ENCODE measurements at places on chromosomes 6 and 20.
A peak's percentile ranks its signal among the peaks of the same experiment; 100 is the strongest.

GRCh38 chr6:20211037-20211940 is 980 bp downstream of the MBOAT1 start:
- H3K27ac ChIP-seq = peak overlapping the region; percentile 20
- peak overlapping the region; percentile 94 for H3K4me3 ChIP-seq
- no peaks in the 10 kb centered on the region for H3K36me3 ChIP-seq
- peaks cover 9% of the 10 kb centered on the region for H3K4me1 ChIP-seq
- H3K27me3 ChIP-seq = no peaks in the 10 kb centered on the region

GRCh38 chr6:117446861-117447260 is 21.1 kb upstream of the ROS1 start:
- no peak overlapping the region for H3K27ac ChIP-seq
- DNase-seq = no peak
- H3K4me3 ChIP-seq = no peak overlapping the region
- no peaks in the 10 kb centered on the region for H3K4me1 ChIP-seq

GRCh38 chr6:26613201-26613600 is 16.4 kb downstream of the ABT1 start:
- H3K27me3 ChIP-seq = no peaks in the 10 kb centered on the region
- DNase-seq = no peak
- no peak overlapping the region for H3K27ac ChIP-seq

DNA sequence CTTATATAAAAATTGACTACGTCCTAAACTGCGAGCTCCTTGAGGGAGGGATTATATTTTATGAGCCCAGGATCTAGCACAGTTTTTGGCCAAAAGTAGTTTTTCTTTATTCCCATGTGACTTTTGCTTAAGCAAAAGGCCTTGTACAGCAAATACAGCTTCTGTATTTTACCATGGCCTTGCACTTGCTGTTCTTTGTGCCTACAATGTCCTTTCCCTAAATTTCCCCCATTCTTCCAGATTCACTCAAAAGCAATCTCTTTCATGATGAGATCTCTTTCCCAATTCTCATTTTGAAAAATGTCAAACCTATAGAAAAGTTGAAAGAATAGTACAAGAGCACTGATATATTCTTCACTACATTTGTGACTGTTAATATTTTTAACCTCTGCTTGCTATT is 4.8 kb upstream of the IGF2R start:
- H3K4me1 ChIP-seq = peaks cover 3% of the 10 kb centered on the region
- H3K4me3 ChIP-seq = no peak overlapping the region
- DNase-seq = no peak
- H3K27ac ChIP-seq = no peak overlapping the region

DNA sequence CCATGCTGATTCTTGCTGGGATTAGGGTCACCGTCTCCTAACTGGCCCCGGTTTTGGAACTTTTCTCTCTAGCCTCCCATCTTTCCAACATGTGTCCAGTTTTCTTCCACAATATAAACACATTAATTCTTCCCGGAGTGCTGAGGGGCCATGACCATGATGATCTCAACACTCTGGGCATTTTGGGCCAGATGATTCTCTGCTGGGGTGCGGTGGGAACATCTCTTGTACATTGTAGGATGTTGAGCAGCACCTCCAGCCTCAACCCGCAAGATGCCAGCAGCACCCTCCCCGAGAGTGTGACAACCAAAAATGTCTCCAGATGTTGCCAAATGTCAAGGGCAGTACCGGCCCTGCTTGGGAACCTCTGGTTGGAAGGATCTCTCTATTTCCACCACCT is 164.8 kb downstream of the TFAP2C start:
- no peak for DNase-seq
- H3K4me1 ChIP-seq = no peaks in the 10 kb centered on the region
- H3K4me3 ChIP-seq = no peak overlapping the region
- H3K27me3 ChIP-seq = no peaks in the 10 kb centered on the region
- no peak overlapping the region for H3K27ac ChIP-seq

- no peak overlapping the region for H3K27ac ChIP-seq
- no peaks in the 10 kb centered on the region for H3K27me3 ChIP-seq
- no peaks in the 10 kb centered on the region for H3K36me3 ChIP-seq
- no peaks in the 10 kb centered on the region for H3K4me1 ChIP-seq
- DNase-seq = no peak
These were observed 12.6 kb downstream of the HCK start for GRCh38 chr20:32064667-32065066.

DNA sequence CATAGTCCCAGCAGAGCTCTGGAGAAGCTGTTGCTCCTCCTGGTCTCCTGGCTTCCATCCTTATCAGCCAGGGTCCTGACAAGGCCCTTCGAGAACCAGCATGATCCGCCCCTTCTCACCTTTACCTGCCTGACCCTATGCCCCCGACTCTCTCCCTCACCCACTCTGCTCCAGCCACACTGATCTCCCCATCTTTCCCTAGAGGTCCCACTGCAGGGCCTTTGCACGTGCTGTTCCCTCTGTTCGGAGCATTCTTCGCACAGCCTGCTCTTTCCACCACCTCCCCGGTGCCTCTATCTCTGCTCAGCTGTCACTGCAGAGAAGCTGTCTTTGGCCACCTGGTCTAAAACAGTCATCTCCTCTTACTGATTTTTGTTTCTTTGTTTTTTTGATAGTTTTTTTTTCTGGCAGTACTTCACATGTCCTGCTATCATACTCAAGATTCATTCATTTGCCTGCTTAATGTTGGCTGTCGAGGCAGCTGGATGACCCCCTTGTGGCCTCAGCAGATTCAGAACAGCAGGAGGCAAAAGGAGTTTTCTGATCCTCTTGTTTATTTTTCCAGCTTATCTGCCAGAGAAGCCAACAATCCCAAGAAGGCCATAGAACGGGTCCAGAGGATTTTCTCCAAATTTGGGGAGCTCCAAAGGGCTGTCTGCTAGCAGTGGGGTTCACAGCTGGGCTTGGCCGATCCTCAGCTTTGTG is 1.6 kb upstream of the PTGIS start:
- no peak overlapping the region for H3K4me3 ChIP-seq
- DNase-seq = peak; percentile 60

- H3K36me3 ChIP-seq = no peaks in the 10 kb centered on the region
- no peak overlapping the region for H3K4me3 ChIP-seq
- no peak overlapping the region for H3K27ac ChIP-seq
- DNase-seq = no peak
- H3K27me3 ChIP-seq = no peaks in the 10 kb centered on the region
- H3K4me1 ChIP-seq = peaks cover 4% of the 10 kb centered on the region
These were observed 232.5 kb upstream of the ZNF217 start for GRCh38 chr20:53826090-53826489.

DNA sequence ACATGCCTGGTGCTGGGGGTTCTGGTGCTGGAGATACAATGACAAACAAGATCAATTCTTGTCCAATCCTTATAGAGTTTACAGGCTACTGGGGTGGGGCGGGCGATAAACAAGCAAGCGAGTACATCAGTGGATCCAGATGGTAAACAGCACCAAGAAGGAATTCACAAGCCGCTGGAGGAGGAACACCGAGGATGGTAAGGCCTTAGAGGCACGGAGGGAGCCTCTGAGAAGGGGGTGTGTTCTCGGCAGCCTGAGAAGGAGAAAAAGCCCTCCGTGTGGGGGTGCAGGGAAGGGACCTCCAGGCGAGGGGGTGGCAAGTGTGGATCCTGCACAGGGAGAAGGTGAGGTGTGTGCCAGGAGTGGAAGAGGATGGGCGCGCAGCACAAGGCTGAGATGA is 276.5 kb upstream of the FOXQ1 start:
- DNase-seq = no peak
- H3K4me1 ChIP-seq = no peaks in the 10 kb centered on the region
- no peaks in the 10 kb centered on the region for H3K27me3 ChIP-seq
- no peaks in the 10 kb centered on the region for H3K36me3 ChIP-seq

- no peak overlapping the region for H3K4me3 ChIP-seq
- H3K27me3 ChIP-seq = no peaks in the 10 kb centered on the region
- DNase-seq = no peak
- no peaks in the 10 kb centered on the region for H3K36me3 ChIP-seq
- H3K27ac ChIP-seq = no peak overlapping the region
These were observed 39.0 kb upstream of the SLC22A1 start for GRCh38 chr6:160082627-160083026.

DNA sequence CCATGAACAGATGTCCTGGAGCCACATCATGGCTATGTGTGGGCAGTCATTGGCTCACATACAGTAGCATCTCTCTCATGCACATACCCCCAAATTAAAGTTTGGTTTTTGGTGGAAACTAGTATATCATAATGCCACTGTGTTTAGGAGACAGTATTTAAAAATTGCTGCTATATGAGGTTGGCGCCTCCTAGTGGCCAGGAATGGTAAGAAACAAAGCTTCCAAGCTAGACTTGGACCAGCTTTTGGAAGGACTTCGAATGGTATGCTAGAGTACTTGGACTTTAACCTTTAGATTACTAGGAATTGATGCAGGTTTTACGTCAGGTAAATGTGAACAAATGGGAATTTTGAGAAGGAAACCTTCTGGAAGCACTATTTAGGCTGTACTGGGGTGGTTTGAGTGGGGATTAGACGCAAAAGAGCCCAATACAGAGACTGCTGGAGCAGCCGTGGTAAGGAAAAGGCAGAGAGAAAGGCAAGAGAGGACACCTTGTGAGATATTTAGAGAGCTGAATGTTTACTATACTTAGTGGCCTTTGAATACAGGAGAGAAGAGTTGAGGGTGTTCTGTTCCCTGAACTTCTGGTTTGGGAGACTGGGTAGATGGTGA is 23.8 kb downstream of the PRSS35 start:
- H3K4me3 ChIP-seq = no peak overlapping the region
- no peak overlapping the region for H3K27ac ChIP-seq
- no peaks in the 10 kb centered on the region for H3K4me1 ChIP-seq
- no peaks in the 10 kb centered on the region for H3K27me3 ChIP-seq
- no peaks in the 10 kb centered on the region for H3K36me3 ChIP-seq

DNA sequence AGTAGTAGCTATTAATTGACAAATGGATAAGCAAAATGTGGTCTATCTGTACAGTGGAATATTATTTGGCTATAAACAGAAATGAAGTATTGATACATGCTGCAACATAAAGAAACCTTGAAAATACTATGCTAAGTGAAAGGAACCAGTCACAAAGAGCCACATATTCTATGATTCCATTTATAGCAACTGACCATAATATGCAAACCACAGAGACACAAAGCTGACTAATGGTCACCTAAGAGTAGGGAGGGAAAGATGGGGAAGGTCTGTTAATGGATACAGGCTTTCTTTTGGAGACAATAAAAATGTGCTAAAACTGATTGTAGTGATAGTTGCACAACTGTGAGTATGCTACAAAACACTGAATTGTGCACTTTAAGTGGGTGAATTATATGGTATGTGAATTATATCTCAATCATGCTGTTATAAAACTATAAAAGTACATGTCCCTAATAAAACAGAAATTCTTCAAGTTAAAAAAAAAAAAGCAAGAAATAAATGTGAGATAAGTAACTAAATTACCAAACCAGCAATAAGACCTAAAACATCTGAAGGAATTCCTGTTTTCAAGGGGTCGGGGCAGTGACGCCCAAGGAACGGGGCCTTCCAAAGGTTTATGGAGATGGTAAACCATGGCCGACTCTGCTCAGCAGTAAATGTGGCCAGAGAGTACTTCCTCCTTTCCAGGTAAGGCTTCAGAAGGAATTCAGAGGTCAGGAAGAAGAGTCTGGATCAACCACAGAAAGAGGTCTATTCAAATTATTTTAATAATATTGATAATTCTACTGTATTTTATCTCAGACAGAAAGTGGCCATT is 75.4 kb downstream of the ARHGAP18 start:
- peaks cover 6% of the 10 kb centered on the region for H3K4me1 ChIP-seq
- DNase-seq = no peak
- H3K4me3 ChIP-seq = no peak overlapping the region
- no peaks in the 10 kb centered on the region for H3K27me3 ChIP-seq
- no peaks in the 10 kb centered on the region for H3K36me3 ChIP-seq

DNA sequence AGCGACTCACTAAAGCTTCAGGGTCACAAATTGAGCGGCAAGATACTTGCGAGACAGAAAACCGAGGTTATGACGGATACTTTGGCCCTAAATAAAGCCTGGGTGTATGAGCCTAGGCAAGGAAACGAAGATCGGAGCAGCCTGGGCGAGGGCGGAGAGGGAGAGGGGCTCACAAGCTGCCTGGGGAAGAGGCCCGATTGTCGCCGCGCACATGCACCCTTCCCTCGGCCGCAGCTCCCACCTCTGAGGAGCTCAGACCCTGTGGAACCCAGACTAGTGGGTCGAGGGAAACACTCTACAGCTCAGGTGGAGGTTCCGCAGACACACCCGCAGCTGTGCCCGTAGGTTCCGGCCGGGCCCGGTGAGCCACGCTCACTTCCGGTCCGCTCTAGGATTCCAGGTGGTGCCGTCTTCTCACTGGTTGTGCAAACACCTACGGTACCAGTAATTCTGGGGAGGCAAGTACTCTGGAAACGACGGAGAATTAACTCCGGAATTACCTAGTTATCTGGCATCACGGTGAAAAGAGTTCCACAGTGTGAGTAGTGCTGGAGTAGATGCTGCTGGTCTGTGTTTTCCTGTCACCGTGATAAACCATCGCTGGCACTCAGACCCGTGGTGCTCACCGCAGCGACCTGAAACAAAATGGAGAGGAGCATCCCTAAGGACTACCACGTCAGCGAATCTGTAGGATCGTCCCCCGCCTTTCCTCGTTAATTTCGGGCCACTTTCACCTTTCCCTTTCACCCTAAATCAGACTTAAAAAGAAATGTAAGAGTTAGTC is 61.5 kb downstream of the GPX5 start:
- peaks cover 10% of the 10 kb centered on the region for H3K4me1 ChIP-seq
- H3K36me3 ChIP-seq = no peaks in the 10 kb centered on the region
- peak; percentile 74 for DNase-seq
- H3K27me3 ChIP-seq = no peaks in the 10 kb centered on the region

- no peak overlapping the region for H3K27ac ChIP-seq
- H3K4me3 ChIP-seq = no peak overlapping the region
- H3K27me3 ChIP-seq = no peaks in the 10 kb centered on the region
- no peaks in the 10 kb centered on the region for H3K36me3 ChIP-seq
These were observed 382.7 kb downstream of the C6orf118 start for GRCh38 chr6:164926686-164927085.

DNA sequence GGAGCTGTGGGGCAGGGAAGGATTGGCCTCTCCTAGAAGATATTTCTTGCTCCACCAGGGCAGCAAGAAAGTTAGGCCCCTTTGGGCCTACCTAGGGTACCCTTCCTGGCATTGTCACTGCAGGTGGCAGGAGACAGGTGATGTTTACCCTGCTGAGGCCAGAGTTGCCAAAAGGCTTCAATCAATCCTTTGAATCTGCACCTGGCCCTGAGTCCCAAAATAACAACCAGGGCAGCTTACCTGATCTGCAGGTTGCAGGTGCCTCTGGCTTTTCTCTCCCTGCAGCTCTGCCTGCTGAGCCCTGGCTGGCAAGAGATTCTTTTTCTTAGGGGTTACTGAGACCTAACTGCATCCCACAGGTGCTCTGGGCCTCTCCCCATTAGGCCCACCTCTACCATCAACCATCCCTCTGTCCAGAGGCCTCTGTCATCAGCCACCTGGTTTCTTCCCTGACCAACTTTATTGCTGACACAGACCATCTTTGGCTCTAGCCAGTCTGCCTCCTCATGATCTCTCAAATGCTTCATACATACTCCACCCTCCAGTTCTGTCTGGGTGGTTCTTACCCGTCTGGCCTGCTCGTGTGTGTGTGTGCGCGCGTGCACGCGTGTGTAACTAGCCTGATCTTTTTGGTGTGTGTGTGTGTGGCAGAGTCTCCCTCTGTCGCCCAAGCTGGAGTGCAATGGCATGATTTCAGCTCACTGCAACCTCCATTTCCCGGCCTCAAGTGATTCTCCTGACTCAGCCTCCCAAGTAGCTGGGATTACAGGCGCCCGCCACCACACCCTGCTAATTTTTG is 13.7 kb downstream of the BCL2L1 start:
- no peaks in the 10 kb centered on the region for H3K36me3 ChIP-seq
- no peak for DNase-seq
- peaks cover 14% of the 10 kb centered on the region for H3K4me1 ChIP-seq
- H3K27ac ChIP-seq = no peak overlapping the region

Data from ovary (tissue), 10 donors.